NCI-H1092 treated with DMSO at 0.1 percent for 48 hours (cell line): ENCODE measurements at places on chromosomes 2 and 18.

- peak; percentile 44 for DNase-seq
Measured at GRCh38 chr2:135742325-135742757, 686 bp downstream of the UBXN4 start.

DNA sequence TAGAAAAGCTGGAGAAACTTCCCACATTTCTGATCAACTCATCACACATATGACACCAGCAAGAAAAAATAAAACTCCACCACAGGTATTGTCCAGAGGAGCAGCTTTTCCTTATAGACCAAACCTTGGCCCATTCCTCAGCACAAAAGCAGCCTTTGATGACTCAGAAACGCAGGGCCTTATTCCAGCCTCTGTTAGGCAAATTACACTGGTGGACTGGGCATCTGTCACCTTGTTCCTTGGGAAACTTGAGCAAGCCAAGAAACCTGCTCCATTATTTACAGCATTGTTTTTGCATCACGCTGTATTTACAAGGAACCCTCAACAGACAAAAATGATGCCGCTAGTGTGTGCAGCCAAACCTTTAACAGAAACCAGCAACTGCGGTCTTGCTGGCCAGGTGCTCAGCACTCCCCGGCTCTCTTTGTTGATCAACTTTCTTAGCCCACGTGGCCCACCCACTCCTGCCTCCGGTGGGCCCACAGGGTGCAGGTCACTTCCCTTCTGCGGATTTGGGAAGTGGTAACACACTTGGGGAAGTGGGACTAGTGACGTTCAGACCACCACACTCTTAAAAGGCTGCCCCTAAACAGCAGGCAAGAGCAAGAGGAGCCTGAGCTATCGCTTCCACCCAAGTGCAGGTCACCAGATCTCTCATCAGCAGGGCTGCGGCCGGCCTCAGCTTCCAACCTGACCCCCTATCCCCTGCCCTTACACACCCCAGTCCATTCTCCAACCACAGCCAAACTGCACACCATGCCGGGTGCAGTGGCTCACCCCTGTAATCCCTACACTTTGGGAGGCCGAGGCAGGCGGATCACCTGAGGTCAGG is 1.5 kb downstream of the AP1S3 start:
- no peak for DNase-seq

DNA sequence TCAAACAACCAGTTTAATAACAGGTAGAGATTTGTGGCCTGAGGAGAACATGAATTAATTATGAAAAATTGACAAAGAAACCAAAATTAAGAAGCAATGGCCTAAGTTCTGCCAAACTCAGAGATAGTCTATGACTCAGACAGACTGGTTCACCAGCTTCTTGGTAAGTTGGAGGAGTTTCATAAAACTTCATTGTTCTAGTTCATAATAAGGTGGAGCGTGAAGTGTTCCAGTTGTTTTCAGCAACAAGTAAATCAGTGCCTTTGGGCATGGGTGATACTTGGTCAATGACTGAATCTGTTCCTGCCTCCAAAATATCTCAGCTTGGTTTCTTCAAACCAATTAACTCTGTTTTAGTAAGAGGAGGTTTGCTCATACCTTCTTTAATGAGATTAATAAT is 40.0 kb downstream of the SLC40A1 start:
- DNase-seq, result no peak

DNA sequence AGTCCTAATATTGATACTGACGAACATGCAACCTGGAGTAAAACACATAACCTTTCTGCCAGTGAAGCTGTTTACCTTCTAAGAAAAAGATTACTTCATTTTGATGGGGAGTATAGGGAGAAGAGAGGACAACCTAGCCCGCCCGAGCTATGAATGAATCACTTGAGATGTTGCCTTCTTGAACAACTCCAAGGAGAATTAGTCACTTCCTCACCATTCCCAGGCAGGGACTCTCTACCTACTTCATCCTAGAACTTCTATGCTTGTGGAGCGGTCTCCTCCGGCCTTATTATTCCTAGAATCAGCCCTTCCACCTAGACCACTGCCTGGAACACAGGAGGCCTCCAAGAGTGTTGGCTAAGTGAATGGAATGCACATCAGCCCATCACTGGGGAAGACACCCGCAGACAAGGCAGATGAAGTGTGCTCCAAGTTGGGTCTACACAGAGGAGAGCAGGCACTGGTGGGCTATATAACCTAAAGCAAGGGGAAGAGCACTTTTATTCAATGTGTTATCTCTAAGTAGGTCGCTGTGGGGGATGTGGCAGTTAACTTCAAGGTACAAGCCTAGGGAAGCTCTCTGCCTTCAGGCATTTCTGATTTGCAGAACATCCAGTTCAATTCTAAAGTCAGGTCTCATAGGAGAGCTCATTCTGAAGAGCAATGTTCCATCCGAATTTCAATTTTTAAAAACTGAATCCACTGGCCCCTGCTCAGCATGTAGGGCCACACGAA is 57.4 kb downstream of the STK39 start:
- no peak for DNase-seq

- DNase-seq, result no peak
Measured at GRCh38 chr18:36633961-36634412, 194.8 kb downstream of the TPGS2 start.

GRCh38 chr2:189466656-189467055 is 25.4 kb downstream of the WDR75 start:
- no peak for DNase-seq

DNA sequence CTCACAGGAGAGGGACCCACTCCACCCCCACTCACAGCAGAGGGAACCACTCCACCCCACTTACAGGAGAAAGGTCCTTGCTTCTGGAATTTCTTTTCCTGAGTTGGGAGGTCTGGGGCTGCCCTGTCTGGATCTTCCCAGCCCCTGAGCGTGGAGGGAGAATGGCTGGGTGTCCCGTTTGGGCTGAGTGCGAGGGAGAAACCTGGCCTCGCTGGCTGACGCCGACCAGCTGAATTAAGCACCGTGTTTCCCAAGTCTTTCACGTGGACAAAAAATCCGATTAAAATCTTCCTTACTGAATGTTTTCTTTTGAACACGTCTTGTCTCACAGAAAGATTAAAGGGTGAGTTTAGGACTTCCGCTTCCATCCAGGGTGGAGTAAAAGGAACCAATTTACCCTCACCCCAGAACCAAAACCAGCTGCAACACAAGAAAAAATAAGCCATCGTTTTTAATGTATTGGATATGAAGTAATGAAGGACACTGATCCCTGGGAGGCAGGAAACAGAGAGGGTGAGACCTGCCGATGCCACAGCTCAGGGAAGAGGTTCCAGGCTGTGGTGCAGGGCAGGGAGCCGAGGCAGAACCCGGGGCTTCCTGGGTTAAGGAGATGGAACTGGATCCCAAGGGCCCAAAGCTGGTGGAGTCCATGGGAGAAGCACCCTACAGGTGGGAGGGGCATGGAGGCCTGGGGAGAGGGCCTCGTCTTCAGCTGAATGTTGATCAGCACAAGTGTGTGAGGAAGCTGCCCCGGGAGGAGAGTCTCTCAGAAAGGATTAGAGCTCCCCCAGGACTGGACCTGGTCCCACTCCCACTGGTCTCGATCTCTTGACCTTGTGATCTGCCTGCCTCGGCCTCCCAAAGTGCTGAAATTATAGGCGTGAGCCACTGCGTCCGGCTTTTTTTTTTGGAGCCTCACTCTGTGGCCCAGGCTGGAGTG is 60.3 kb downstream of the RTP5 start:
- DNase-seq, result no peak

DNA sequence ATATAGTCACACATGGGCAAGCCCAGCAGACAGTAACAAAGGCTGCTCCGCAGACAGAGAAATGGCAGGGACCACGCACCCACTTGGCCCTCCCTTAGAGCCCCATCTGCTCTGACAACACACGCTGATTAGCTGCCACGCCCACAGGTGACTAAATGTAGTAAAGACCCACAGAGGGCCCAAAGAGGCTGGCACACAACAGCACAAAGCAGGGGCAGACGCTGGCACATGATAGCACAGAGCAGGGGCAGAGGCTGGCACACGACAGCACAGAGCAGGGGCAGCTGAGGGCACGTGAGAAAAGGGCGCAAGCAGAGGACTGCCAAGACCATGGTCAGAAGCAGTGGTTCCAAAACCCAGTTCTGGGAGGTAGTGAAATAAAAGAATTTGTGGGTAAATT is 10.6 kb downstream of the AFG3L2 start:
- no peak for DNase-seq

- peak; percentile 90 for DNase-seq
Measured at GRCh38 chr2:199459286-199460100, 1.8 kb upstream of the SATB2 start.

DNA sequence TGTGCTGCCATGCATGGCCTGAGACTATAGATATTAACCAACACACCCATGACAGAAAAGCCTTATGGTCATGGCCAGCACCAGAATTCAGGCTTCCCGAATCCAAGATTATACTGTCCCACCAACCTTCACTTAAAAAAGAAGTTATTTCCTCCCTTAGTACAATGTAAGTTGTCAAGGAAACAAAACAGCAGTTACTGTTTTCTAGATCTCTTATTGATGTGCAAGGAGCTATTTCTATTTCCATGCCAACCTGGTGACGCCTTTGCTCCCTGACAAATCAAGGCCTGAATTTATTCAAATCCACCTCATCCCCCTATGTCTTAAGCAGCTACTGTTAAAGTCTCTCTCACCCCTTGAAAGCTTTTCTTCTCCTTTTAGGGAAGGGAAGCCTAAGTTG is 249.3 kb downstream of the ZNF521 start:
- no peak for DNase-seq

DNA sequence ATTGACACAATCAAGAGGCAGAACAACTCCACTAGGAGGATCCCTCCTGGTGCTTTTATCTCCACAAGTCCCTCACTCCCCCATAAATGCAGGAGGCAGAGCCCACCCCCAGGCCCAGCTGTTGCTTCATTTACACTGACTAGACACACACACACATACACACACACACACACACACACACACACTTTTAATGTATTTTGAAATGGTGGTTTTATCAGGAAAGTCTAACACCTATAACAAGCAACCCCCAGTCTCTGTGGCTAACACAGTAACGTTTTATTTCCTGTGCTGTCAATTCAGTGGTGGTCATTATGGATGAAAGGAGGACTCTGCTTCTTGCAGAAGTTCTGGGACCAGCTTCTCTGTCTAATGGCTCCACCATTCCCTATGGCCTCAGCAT is 125.4 kb upstream of the FOSL2 start:
- no peak for DNase-seq

GRCh38 chr2:239146011-239146641 is 254.7 kb downstream of the HDAC4 start:
- DNase-seq, result no peak

GRCh38 chr2:151973901-151974199 is 125.0 kb downstream of the CACNB4 start:
- peak; percentile 65 for DNase-seq

- DNase-seq, result peak; percentile 20
Measured at GRCh38 chr2:185291035-185291647, 447.5 kb upstream of the FSIP2 start.

DNA sequence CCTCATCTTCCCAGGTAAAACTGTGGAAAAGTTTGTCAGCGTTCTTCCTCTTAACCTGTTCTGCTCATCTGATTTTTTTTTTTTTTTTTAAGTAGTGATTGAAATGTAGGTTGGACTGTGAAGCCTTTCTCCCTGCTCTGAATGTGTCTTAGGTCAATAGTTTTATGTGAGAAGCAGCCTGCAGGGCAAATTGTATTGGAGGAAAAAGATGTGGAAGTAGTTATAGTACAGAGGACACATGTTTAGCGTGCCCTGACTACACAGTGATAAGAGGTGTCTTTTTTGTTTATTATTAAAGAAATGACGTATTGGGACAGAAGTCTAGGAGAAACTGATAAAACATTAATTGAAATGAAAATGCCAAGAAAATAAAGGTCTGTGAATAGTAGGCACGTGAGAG is 1.5 kb downstream of the MTA3 start:
- no peak for DNase-seq

GRCh38 chr2:151718247-151718646 is 16.0 kb downstream of the NEB start:
- no peak for DNase-seq

DNA sequence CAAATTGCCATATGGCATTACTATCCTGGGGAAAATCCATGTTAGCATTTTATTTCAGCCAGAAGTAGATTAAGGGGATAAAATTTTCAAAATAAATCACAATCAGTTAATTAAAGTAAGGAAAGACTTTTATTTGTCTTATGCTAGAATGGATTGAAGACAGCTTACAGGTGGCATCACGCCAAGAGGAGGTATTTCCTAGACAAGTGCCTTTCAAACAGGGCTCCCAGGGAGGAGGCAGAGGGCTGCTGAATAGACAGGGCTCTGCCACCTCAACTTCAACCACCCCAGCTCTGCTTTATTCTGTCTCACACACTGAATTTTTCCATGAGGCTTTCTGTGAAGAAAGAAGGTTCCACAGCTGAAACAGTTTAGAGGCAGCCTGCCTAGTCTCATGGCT is 12.2 kb downstream of the CCDC68 start:
- DNase-seq, result no peak

GRCh38 chr2:112148477-112148876 is 10.3 kb downstream of the FBLN7 start:
- no peak for DNase-seq

DNA sequence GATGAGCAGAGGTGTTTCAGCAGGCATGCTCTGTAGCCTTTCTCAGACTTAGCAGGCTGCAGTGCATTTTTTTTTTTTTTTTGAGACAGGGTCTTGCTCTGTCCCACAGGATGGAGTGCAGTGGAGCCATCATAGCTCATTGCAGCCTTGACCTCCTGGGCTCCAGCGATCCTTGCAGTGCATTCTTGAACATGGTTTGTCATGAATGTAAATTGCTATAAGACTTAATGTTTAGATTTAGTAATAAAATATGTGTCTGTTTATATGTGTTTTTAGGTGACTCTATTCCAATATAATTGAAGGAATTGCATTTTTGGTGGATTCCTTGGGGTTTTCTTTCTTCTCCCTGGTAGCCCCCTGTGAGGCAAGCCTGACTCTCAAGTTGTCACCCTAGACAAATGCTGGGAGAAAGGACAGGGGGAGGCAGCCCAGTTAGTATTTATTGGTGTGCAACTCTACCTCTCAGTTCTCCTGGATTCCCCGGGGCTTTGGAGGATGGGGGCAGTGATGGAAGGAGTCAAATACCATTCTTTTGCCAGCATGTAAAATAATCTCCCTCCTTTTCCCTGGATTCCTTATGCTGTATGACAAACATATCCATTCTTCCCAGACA is 22.7 kb downstream of the LYPD6B start:
- DNase-seq, result no peak

GRCh38 chr18:5543036-5543680 is 639 bp downstream of the EPB41L3 start:
- no peak for DNase-seq

DNA sequence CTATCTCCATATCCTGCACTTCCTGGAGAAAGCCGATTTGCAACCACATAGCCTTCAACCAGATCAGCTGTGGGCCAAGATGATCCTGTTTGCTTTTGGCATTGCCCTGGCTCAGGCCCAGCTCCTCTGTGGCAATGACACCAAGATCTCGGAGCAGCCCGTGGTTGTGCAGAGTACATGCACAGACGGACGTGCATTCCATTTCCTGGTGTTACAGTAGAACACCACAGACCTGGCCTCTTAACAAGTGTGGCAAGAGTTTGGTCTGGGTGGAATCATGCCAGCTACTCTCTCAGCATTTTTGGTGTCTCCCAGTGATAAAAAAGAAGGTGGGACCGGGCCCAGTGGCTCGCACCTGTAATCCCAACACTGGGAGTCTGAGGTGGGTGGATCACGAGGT is 20.0 kb downstream of the MALT1 start:
- no peak for DNase-seq
